NAMALWA (cell line): ENCODE measurements at places on chromosomes 11 and 22.

GRCh38 chr11:121134741-121135312 lies 33.8 kb downstream of the TECTA start:
- DNase-seq: no peak

- DNase-seq: no peak
Observed at GRCh38 chr11:2166091-2166851, 5.3 kb upstream of the INS start.

GRCh38 chr11:18618342-18619025 lies 15.7 kb downstream of the SPTY2D1 start:
- DNase-seq: no peak

GRCh38 chr11:9208726-9209501 lies 56.2 kb downstream of the DENND5A start:
- peak; percentile 33 for DNase-seq

DNA sequence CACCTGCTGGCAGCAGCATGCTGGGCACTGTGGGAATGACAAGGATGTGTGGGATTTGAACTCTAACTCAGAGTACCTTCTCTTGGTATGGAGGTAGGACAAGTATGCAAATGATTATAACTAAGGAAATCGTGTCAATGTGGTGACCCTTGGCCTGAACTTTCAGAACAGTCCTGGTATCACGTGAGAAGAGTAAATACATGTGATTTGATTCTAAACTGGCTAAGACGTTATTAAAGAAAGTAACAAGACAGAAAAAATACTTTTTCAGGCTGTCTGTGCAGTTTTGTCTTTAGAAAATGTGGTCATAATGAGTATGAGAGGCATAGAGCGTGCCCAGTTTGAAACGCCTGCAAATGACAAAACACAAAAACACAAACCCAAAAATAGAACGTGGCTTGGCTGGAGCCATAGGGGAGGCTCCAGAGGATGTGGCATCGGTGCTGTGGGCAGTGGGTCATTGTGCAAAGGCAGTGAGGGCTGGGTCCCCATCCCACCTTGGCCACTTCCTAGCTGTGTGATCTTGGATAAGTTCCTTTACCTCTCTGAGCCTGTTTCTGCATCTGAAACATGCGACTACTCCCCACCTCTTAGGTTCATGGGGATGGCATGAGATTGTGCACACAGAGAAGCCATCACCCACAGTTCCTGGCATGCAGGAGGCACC lies 18.4 kb upstream of the IL2RB start:
- DNase-seq: no peak

- peak; percentile 58 for DNase-seq
Observed at GRCh38 chr11:70650075-70650909, 252.0 kb downstream of the CTTN start.

DNA sequence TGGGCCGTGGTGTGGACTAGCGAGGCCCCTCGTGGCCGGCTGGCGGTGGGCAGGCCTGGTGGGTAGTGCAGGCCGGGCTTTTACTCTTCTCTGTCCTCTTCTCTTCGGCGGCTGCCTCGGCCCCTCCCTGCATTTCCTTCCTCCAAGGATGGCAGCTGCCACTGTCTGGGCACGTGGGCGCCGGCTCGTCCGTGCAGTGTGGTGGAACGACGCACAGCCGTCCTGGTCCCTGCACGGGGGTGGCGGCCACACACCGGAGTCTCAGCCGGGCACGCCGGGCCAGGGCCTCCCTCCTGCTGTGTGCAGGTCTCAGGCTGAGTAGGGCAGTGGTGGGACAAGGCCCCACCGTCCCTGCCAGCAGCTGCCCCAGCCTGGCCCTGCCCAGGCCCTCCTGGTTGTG lies 37.7 kb downstream of the MOB2 start:
- DNase-seq: no peak

DNA sequence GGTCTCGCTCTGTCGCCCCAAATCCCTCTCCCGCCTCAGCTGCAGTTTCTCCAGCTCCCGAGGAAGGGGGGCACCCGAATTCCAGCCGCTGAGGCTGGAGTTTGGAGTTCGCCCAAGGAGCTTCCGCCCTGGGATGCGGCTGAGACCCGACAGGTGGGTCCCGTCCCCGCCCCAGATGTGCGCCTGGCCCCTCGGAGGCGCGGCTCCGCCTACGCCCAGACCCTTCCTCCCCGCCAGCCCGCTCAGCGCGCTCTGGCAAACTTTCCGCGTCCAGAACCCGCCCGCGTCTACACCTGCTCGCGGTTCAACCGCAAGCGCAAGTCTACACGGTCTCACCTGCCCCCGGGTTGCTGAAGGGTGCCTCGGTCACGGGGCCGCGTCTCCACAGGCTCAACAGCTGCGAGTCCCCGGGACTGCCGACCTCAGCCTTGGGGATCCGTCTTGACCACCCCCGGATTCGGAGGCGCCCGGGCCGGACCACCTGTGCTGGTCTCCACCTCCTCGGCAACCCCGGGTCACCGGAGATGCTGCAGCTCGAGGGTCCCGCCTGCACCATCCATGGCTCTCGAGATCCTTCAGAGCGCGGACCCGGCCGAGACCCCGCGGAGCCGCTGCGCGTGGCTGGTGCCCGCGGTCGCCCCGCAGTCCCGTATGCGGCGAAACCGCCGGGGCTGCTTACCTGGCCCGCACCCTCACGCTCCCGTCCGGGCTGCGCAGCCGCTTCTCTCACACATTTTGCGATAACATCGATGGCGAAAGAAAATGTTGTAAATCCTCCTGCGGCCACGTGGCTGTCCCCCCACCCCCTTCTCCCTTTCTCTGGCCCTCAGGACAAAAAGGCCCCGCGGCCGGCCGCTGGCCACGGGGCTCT lies 63.6 kb downstream of the NFAM1 start:
- DNase-seq: peak; percentile 47

- DNase-seq: no peak
Observed at GRCh38 chr11:61752117-61752924, at the start of gene MYRF. TSS of gene MYRF (plus strand) at chr11:61752636. CDS start at chr11:61752745, 109 bp downstream.

GRCh38 chr11:79902493-79902892 lies 461.7 kb upstream of the TENM4 start:
- DNase-seq: no peak

DNA sequence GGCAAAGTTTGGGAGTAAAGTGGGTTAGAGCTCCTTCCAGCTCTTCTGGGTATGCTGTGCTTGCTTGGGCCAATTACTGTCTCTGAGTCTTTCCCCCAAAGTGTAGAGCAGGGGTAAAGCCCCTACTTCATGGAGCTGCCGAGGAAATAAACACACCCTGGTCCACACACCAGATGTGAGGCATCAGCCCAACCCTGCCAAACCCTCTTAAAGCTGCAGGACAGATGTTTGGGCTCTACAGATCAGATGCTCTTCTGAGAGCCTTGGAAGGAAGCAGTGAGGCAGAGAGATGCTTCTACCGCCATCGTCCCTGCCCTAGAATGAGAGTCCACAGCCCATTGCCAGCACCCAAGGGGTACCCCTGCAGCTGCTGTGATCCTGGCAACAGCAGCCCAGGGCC lies 64.7 kb downstream of the ELFN2 start:
- no peak for DNase-seq

GRCh38 chr11:74989260-74989638 lies 516 bp downstream of the NEU3 start:
- DNase-seq: peak; percentile 43

DNA sequence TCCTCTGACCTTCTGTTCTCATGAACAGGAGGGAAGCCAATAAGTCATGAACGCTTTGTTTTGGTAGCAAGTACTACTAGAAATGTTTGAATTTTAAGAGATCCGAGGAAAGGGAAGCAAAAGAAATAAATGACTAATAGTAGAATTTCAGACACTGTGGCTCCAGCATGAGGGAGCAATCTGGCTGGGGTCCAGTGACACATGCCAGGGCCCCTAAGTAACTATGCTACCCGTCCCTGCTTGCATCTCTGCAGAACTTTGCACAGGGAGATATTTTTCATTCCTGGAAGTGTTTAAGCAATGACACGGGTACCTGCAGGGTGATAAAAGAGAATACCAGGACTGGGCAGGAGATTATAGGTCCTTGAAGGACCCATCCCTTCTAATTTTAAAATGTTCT lies 7.3 kb upstream of the ADAMTS8 start:
- no peak for DNase-seq

GRCh38 chr11:68798221-68798813 lies 43.4 kb downstream of the CPT1A start:
- peak; percentile 55 for DNase-seq

DNA sequence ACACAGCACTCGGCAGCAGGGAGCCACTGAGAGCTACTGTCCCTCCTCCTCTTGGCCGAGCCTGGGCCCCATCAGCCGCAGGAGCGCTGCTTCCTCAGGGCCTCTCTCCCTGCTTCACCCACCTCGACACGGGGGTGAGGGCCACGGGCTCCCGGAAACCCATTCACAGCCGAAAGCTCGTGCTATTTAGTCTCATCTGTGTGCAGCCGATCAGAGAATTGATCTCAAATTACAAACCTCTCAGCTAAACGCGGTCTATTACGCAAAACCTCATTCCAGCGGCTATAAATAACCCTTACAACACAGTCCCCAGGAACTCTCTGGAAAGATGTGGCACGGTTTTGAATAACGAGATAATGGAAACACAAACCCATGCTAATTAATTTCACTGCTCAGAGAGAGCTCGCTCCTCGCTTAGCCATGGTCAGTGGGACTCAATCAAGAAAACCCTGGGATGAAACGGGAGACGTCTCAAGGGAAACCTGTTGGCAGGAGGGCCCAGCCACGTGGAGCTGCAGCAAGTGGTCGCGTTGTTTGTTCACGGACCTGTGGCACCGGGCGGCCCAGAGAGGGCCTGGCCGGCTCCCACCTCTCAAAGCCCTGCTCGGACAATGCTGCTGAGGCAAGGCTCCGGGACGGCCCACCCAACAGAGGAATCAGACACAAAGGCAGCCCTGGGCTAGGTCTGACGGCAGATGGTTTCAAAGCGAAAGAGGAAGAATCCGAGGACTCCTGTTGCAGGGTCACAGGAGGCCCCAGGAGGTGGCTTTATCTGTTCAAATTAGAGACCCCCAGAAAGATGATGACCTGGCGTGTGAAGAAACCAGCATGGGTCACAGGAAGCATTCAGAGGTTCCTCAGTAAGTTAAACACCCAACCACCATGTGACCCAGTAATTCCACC lies 210.5 kb downstream of the CTTN start:
- DNase-seq: no peak
